ENCODE measurements at places on chromosomes 7 and 10.

DNA sequence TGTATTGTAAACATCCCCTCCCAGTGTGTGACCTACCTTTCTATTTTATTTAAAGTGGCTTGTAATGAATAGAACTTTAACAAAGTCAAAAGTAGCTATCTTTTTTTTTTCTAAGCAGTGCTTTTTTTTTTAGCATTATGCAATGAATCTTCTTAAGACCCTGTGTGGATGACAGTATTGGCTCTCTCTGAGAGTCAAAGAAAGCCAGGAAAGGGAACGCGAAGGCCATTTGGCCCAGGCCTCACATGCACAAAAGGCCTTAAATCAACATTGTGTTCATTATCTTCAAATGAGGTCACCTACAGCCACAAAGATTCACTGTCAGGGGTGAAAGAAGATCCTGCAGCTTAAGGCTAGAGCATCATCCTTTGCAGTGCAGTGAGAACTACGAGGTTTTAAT, 721.5 kb downstream of the GRID1 start:
- no peak for DNase-seq

- DNase-seq, result no peak
Measured at GRCh38 chr7:70925411-70926115, 206.4 kb upstream of the GALNT17 start.

- no peak for DNase-seq
Measured at GRCh38 chr7:117769085-117769484, 104.2 kb downstream of the CTTNBP2 start.

DNA sequence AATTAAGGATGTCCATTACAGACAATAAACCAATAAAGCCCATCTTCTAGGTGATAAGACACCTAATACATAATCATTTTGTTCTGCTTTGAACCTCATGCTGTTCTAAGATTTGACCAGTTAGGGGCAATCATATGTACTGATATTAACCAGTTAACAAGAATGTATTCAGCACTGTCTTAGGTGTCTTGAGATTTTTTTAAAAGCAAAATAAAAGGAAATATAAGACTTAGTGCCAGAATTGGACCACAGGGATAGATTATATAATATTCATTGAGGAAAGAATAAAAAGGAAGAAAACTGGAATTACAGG, 32.0 kb downstream of the IMMP2L start:
- DNase-seq, result no peak

GRCh38 chr10:101835362-101835761, 8.2 kb downstream of the KCNIP2 start:
- DNase-seq, result no peak

DNA sequence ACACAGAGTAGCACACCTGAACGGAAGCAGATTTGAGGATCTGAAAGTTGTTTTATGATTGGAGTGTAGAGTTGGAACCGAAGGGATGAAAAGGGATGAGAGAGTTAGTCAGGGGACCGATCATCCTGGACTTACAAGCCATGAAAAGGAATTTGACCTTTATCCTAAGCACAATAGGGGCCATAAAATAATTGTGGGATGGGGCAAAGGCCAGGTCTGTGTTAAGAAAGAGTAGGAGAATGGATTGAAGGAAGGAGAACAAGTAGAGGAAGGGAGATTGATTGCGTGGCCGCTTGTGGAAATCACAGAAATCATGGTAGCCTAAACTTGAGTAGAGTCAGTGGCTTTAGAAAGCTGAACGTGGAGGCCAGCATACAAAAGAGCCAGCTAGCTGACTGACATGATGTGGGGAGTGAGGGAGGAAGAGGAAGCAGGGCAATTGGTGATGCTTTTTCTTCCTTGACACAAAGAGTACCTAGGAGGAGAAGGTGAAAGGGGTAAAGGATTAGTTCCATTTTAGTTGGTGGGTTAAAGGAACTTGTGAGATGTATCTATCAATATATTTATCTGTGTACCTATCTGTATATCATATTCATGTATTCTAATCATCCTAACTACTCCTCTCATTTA, 67.1 kb upstream of the RPA3 start:
- DNase-seq, result no peak

DNA sequence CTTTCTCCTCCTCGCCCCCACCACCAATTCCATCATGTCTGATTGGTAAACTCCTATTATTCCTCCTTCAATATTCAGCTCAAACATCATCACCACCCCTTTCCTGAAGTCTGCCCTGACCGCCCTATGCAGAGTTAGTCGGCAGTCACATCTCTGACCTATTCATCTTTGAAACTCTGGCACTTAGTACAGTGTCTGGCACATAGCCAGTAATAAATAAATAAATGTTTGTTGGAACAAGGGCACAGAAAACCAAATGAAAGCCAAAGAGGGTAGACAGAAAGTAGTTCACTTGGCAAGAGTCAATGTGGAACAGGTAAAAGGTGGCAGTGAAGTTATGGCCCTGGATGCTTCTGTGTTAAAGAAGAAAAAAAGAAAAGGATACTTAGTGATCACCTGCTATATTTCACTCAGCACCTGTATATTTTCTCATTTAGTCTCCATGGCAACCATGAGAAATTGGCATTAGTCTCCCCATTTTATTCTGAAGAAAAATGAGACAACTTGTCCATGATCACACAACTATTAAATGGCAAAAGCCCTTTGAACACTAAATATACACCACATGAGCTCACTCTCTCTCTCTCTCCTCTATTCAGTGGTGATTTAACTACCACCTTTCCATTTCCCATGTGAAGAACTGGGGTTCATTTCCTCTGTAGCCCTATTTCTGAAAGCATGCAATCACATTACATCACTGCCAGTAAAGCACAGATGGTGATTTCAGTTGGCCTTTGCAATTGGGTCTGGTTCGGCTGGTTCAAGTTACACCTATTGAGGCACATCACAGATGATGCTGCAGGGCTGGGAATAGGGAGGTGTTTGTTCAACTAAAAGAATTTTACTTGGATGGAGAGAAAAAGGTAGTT, 25.3 kb downstream of the CHCHD3 start:
- DNase-seq, result no peak

GRCh38 chr7:151520419-151521261, 945 bp upstream of the RHEB start:
- DNase-seq, result no peak

DNA sequence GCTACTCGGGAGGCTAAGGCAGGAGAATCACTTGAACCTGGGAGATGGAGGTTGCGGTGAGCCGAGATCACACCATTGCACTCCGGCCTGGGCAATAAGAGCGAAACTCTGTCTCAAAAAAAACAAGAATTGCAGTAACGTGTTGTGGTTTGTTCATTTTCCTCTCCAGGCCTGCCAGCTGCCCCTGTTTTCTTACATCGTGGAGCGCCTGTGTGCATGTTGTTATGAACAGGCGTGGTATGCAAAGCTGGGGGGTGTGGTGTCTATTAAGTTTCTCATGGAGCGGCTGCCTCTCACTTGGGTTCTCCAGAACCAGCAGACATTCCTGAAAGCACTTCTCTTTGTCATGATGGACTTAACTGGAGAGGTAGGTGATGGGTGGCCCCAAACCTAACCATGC, 52.1 kb downstream of the TRRAP start:
- DNase-seq, result no peak

- no peak for DNase-seq
Measured at GRCh38 chr7:108057951-108058481, 55.1 kb upstream of the LAMB1 start.

- no peak for DNase-seq
Measured at GRCh38 chr10:1199897-1200721, 143.9 kb downstream of the WDR37 start.

DNA sequence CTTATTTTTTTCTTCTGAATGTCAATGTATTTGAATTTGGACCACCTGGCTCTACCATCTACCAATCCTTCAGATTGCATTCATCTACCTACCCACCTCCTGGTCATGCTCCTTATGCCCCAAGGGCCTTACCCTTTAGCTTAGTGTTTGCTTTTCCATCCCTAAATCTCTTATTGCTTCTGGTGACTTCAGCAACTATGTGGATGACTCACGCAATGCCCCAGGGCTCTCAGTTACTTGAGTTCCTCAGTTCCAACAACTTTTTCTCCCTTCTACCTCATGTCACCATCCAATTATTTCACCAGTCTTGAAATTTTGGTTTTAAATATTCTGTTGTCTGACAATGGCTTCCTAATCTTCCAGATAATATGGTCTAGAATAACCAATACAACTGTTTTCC, 118.9 kb downstream of the CFAP58 start:
- DNase-seq, result no peak

- DNase-seq, result no peak
Measured at GRCh38 chr7:140059273-140060242, 3.2 kb downstream of the PARP12 start.

GRCh38 chr10:68471063-68471585, 649 bp downstream of the DNA2 start:
- no peak for DNase-seq

- no peak for DNase-seq
Measured at GRCh38 chr10:82150123-82150900, 275.3 kb downstream of the NRG3 start.

GRCh38 chr7:132972745-132973144, 109.1 kb downstream of the CHCHD3 start:
- DNase-seq, result no peak

DNA sequence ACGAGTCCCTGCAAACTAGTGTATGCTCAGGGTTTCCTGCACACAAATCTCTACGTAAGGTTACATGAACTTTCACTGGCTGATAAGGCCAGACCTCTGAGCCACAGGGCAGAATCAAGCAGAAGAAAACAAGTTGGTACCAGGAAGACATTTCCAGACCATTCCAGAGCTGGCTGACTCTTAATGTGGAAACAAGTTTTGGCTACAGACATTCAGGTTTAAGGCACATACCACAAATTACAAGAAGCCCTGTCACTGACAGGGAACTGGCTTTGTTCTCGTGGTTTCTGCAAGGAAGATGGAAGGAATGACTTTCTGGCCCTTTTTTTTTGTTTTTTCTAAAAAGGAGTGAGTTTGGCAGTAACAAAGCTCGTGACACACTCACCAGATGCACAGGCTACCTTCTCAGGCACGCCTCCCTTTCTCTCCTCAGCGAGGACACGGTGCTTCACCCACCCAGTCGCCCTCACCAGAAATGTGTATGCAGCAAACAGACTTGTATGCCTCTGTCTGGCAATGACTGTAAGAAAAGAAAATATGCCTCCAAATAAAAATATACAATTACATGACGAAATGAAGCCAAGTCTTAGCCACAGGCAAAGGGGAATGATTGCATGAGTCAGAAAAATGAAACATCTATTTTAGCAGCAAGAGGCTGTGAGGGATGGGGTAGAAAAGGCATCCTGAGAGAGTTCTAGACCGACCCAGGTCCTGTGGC, 22.6 kb downstream of the PLAC9 start:
- no peak for DNase-seq

DNA sequence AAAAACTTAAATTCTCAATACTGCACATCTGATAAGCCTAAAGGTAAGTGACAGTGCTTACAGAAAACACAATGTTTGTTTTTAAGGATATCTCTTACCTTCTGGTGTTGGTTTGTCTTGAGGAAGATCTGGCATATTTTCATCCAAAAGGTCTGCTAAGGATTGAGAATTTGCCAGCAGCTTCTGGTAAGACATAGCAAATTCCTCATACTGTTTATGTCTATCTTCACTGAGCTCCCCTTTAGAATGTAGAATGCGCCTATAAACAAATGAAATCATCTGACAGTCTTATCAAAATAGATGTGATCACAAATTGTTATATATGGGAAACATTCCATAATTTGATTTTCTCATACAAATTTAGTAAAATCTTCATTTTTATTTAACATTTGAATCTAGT, 28.7 kb downstream of the UPF2 start:
- DNase-seq, result no peak

GRCh38 chr10:117762819-117763172, 220.2 kb downstream of the EMX2 start:
- DNase-seq, result no peak

DNA sequence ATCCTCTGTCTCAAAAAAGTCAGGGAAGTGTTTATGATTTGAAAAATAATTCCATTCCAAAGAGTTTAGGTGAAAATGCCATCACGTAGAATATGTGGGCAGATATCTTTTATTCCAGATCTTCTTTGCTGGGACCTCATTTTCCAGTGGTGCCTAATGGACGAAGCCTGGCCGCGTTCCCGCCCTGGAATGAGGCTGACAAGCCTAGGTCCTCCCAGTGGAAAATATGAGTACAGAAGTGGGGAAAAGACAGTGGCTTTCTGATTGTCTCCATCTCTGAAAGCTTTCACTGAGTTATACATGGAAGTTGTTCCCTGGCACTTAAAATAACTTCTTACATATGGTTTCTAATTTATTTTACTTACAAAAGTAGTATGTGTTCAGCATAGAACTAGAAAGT, 139.4 kb downstream of the TACC2 start:
- DNase-seq, result no peak

DNA sequence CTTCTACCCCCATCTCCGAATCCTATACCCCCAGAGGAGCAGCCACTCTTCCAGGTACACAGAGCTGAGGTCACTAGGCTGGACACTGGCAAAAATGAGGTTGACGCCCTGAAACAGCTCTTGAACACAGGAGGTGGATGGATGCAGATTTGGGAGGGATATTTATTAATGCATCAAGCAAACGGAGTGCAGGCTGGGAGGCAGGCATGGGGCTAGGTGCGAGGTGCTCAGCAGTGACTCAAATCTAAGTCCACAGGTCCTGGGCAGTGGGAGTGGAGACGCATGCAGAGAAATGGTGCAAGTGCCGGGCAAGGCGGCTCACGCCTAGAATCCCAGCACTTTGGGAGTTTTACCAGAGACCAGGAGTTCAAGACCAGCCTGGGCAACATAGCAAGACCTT, 11.0 kb downstream of the GUSB start:
- DNase-seq, result no peak

GRCh38 chr7:46029111-46029704, 108.1 kb upstream of the IGFBP3 start:
- DNase-seq, result no peak

GRCh38 chr10:3192856-3193635, 20.5 kb upstream of the PITRM1 start:
- DNase-seq, result no peak

GRCh38 chr7:66323114-66323796, 118.1 kb downstream of the TPST1 start:
- DNase-seq, result no peak

DNA sequence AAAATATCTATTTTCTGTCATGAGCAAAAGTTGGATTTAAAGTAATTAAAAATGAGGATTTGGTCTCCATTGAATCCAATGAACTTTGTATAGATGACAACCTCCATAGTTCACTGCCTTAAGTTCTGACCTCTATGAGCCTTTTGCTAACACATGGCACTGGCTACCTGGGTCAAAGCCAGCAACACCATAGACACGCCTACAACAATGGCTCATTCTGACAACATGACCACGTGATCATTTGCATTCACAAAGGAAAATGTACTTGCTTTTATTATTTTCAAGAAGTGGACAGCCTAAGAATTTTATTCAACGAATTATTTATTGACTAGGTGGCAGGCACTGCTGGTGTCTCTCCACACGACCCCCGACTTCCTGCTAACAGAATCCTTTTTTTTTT, 90.6 kb downstream of the CARD11 start:
- no peak for DNase-seq

- no peak for DNase-seq
Measured at GRCh38 chr10:126872768-126873167, 32.5 kb upstream of the DOCK1 start.
